Upper lobe of left lung (tissue), 6 donors: ENCODE measurements at places on chromosomes 1 and 21. TPM values are rescaled to one million over a fixed set of nuclear protein-coding genes. Genes with fewer than 3 reads are reported as not detected.

DNA sequence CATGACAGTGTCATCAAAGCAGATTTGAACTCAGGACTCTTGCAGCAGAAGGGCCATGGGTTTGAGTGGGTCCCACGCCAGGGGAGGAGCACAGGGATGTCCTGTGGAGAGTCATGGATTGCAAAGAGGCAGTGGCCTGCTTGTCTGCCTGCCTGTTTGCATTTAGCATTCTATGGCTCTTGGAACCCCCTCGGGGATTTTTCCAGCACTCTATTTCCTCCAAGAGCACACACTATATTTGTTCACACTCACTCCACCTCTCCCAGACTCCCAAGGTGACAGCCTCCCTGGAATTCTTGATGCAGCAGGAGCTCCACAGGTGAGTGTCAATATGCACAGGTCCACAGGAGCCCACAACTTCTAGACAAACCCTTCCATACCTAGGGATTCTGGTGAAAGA is 73.1 kb upstream of the LRRN2 start:
- no peak overlapping the region for H3K27ac ChIP-seq
- H3K27me3 ChIP-seq: no peaks in the 10 kb centered on the region
- no peak for DNase-seq
- no peak overlapping the region for H3K4me3 ChIP-seq

- no peak for DNase-seq
- no peak overlapping the region for H3K4me3 ChIP-seq
- H3K4me1 ChIP-seq: peaks cover 1% of the 10 kb centered on the region
- H3K36me3 ChIP-seq: peaks cover 28% of the 10 kb centered on the region
- H3K27me3 ChIP-seq: no peaks in the 10 kb centered on the region
- H3K27ac ChIP-seq: no peak overlapping the region
Measured at GRCh38 chr1:40075266-40075665, 21.8 kb downstream of the PPT1 start.

DNA sequence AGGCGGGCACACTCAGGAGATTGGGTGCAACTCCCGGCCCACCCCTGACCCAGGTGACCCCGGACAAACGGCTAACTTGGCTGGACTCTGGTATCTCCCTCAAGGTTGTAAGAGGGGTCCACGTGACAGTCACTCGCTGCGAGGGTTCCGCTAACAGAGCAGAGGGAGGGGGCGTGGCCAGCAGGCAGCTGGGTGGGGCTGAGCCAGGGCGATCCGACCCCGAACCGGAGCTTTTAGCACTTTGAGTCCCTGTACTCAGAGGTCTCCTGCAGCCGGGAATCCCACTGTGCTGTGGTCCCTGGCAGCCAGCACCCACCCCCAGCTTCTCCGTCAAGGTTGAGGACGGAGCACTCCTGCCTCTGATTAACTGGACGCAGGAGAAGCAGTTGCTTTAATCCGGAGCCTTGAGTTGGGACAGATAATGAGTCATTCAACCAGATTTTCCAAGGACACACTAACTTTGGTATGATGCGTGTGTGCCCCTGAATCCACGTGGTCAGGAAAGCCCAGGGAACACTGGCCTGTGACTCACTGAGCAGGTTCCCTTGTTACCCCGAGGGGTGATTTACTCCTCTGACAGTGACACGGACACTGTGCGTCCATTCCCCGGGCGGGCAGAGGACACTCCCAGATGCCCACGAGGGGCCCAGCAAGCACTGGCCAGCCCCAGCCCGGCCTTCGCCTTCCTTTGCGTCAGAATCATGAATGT is 16.8 kb downstream of the TRPM2 start:
- H3K36me3 ChIP-seq: no peaks in the 10 kb centered on the region
- peak; percentile 69 for DNase-seq
- no peak overlapping the region for H3K4me3 ChIP-seq
- no peak overlapping the region for H3K27ac ChIP-seq
- H3K27me3 ChIP-seq: peaks cover 4% of the 10 kb centered on the region
- peaks cover 9% of the 10 kb centered on the region for H3K4me1 ChIP-seq

- H3K4me1 ChIP-seq: peaks cover 10% of the 10 kb centered on the region
- no peak for DNase-seq
- no peak overlapping the region for H3K4me3 ChIP-seq
- no peaks in the 10 kb centered on the region for H3K27me3 ChIP-seq
Measured at GRCh38 chr1:158118713-158119402, 61.8 kb upstream of the CD1D start.

GRCh38 chr1:114397601-114398000 is 113.4 kb downstream of the TRIM33 start:
- H3K36me3 ChIP-seq: peaks cover 4% of the 10 kb centered on the region
- no peaks in the 10 kb centered on the region for H3K4me1 ChIP-seq
- no peak overlapping the region for H3K27ac ChIP-seq
- no peak for DNase-seq
- no peaks in the 10 kb centered on the region for H3K27me3 ChIP-seq
- H3K4me3 ChIP-seq: no peak overlapping the region

DNA sequence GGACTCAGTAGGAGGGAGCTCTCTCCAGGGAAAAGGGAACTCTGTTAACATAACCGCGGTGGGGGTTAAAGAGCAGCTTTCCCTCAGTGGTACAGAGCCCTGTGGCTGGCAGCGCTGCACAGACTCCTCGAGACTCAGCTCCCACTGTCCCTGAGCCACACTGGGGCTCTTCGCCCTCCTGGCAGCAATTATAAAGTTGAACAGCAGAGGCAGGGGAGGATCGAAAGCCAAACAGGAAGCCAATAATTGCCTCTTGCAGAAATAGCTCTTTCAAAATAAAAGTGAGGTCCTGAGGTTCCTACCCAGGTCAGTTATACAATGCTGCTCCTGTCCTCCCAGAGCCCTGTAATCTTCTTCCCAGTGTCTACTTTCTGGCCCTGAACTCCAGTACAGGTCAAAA is 77.0 kb downstream of the FAM78B start:
- no peak for DNase-seq
- no peak overlapping the region for H3K27ac ChIP-seq
- no peaks in the 10 kb centered on the region for H3K4me1 ChIP-seq
- H3K36me3 ChIP-seq: no peaks in the 10 kb centered on the region
- no peak overlapping the region for H3K4me3 ChIP-seq

DNA sequence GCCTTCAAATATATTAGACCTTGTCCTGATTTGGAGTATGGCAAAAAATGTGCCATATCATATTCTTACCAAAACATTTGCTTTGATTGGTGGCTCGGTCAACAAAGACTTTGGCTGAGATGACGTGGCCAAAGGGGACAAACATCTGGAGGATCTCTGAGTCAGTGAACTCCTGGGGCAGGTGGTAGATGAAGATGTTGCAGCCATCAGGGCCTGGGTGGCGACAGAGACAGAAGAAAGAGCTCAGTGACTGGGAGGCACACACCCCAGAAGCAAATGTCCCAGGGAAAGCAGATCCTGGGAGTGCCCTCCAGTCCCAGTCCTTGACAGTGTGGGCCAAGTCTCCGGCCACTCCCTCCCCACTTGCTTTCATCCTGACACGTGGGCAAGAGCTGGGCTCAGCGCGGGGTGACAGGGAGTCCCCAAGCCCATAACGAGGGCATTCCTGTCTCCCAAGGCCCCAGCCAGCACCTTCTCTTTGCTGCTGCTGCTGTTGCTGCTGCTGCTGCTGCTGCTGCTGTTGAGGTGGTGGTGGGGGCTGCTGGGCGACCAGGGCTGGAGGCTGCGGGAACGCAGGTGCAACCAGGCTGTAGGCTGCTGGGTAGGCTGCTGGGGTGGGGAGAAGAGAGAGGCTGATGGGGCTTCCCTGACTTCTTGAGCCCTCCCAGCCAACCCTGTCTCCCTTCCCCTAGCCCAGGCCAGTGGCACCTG is 10.7 kb downstream of the CELF3 start:
- H3K4me1 ChIP-seq: no peaks in the 10 kb centered on the region
- H3K36me3 ChIP-seq: no peaks in the 10 kb centered on the region
- H3K27me3 ChIP-seq: no peaks in the 10 kb centered on the region
- H3K4me3 ChIP-seq: no peak overlapping the region
- H3K27ac ChIP-seq: no peak overlapping the region

DNA sequence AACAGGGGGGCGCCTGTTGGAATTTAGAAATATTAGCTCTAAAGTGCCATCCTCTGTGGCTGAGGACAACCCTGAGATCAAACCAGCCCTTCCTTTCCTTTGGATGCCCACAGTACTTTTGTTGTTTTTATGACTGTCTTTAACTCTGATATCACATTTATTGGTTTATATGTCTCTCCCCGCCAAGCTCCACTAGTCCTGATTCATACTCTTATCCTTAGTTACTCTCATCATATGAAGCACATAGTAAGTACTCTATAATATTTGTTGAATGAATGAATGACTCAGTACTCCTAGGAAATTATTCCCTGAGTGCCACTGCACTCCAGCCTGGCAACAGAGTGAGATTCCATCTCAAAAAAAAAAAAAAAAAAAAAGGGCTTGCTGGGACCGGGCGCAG is 22.6 kb upstream of the NRDC start:
- H3K4me3 ChIP-seq: no peak overlapping the region
- no peaks in the 10 kb centered on the region for H3K36me3 ChIP-seq
- no peaks in the 10 kb centered on the region for H3K4me1 ChIP-seq
- no peak overlapping the region for H3K27ac ChIP-seq
- DNase-seq: no peak

- H3K27ac ChIP-seq: no peak overlapping the region
- H3K27me3 ChIP-seq: no peaks in the 10 kb centered on the region
- no peaks in the 10 kb centered on the region for H3K36me3 ChIP-seq
- no peak overlapping the region for H3K4me3 ChIP-seq
- DNase-seq: no peak
- H3K4me1 ChIP-seq: peaks cover 9% of the 10 kb centered on the region
Measured at GRCh38 chr1:160374306-160375110, 7.6 kb downstream of the NHLH1 start.

The SERTAD4 gene
- 2.2 TPM for total RNA-seq
